Thoracic aorta (tissue), 2 donors: ENCODE measurements at places on chromosomes 4 and X.

- DNase-seq = no peak
Measured at GRCh38 chrX:19646282-19646681, 131.0 kb upstream of the MAP3K15 start.

DNA sequence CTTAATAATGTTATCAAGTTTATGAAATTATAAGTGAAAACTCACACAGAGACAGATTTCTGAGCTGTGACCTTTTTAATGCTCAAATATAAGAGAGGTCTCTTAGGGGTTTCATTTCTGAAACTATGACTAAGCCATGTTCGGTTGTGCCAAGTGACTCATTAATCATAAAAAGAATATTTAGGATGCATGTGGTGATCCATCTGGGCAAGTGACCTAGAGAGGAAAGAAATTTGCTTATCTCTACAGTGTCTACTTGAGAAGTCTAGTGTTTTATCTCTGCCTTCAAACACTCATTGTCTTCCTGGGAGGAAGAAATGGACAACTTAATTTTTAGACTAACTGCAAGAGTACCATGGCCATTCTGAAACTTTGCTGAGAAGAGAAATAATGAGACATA lies 545.3 kb upstream of the GRID2 start:
- DNase-seq = no peak

- no peak for DNase-seq
Measured at GRCh38 chrX:43552156-43552555, 103.9 kb upstream of the MAOA start.

DNA sequence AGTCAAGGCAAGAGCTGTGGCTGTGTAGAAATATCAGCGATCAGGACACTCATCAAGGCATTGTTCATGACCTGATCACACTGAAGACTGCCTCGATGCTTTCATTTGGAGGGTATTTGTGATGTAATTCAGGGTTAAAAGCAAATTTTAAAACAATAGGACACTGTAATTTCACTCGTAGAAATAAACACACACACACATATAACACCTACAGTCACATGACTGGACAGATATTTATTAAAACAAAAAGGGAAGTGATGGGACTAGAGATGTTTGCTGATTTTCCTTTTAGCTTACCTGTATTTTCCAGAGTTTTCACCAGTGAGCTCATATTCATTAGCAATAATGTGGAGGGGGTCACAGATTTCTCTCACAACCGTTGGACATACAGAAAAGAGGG lies 51.1 kb upstream of the KDR start:
- no peak for DNase-seq

DNA sequence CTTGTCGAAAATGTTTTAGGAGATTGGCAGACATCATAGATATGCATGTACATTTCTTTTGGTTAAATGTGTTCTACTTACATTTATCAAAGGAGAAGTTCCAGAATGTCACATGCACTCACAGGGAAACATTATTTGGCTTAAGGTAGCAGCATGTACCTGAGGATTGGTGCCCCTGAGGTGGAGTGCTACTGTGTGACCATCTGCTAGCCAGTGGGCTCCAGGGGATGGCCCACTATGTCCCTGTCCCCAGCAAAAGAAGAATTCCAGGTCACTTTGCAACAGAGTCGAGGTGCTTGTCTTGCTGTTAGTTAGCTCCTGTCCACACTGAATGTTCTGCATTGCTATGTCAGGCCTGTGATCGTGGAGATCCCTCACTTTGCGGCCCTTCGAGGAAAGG lies 283.2 kb downstream of the ANK2 start:
- DNase-seq = no peak

DNA sequence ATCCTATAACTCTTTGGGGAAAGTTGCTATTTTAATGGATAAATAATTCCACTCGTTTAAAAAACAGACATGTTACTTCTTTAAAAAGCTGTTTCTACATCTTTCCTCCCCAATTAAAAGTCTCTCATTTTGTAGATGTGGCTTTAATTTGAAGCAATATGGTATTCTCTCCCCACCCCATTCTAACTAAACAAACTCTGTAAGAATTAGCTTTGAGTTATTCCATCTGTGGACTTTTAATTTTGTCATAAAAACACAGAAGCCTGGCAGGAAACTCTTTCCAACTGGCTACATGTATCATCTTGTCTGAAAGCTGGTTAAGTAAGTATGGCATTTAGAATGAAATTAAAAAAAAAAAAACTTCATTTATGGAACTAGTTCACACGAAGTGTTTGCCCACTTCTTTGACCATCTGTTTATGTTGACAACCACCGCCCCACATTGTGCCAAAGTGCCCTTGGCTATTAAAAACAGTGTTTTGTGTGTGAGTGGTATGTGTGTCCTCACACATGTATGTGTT lies 140.3 kb downstream of the NAA11 start:
- no peak for DNase-seq

DNA sequence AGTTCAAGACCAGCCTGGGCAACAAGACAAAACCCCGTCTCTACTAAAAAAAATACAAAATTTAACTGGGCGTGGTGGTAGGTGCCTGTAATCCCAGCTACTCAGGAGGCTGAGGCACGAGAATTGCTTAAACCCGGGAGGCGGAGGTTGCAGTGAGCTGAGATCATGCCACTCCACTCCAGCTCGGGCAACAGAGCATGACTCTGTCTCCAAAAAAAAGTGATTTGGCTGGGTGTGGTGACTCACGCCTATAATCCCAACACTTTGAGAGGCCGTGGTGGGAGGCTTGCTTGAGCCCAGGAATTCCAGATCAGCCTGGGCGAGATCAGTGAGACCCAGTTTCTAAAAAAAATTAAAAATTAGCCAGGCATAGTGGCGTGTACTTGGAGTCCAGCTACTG lies 4.1 kb downstream of the OPHN1 start:
- no peak for DNase-seq

DNA sequence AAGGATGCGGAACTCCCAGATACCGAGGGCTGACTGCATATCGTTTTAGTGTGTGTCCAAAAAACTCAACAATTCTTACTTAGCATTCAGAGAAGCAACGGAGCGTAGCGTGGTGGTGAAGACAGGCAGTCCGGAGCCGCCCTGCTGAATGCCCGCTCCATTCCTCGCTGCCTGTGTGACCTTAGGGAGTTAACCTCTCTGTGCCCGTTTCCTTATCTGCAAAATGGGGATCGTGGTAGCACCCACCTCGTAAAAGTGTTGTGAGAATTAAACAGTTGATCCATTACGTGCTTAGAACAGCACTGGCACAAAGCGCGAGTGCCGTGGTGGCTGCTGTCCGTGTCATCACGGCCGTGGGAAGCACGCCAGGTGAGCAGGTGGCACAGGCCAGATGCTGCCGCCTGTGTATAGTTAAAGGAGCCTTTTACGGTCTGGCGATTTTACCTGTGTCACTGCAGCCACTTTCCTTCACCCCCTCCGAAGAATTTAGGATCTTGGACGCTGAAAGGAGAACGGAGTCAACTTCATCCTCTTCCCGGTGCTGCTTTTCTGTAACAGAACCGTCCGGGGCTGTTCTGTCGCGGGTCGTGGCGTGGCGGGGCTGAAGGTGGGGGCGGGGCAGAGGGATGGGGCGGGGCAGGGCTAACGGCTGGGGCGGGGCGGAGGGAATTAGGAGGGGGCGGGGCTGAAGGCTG lies 885 bp downstream of the CCDC110 start:
- no peak for DNase-seq

DNA sequence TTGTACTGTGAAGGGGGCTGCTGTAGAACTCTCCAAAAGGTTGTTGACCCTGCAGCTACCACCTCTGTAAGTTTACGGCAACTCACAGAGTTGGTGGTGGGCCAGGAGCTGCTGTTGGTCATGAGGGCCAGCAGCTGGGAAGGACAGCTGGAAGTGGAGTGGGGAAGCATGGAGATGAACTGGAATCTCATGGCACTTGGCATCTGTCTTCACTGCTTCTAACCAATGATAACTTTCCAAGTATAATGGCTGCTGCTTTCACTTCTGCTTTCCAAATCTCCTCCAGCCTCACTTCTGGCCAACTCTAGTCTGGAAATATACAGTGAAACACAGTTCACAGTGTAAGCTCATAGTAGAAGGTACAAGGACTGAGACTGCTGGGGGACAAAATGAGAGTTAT lies 126.5 kb upstream of the INTU start:
- DNase-seq = no peak

DNA sequence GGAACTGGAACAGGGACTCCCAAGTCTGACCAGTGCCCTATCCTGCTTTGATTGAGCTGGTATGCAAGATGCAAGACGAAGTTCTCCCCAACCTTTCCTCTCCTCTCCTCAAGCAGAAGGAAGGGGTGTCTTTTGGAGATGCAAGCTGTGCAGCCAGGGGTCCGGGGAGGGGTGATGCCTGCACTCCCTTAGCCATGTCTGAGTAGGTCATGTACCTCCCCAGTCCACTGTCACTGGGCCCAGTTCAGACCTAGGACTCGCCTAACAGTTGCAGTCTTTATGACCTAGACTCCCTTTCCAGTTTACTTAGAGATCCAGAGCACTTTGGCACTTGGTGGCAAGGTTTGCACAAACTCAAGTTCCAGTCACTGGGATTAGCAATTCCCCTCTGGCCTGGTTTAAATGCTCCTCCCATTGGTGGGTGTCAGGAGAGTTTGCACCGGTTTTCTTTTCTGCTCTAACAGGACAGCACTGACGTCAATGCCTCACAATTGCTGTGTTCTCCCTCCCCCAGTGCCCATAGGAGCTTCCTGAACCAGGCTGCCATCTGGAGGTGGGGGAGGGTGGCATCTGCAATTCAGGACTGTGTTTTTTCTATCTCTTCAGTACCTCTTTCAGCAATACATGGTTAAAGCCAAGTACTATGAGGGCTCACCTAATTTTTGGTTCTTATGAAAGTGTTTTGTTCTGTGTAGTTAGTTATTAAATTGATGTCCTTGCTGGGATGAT lies 782.2 kb downstream of the ARAP2 start:
- no peak for DNase-seq

DNA sequence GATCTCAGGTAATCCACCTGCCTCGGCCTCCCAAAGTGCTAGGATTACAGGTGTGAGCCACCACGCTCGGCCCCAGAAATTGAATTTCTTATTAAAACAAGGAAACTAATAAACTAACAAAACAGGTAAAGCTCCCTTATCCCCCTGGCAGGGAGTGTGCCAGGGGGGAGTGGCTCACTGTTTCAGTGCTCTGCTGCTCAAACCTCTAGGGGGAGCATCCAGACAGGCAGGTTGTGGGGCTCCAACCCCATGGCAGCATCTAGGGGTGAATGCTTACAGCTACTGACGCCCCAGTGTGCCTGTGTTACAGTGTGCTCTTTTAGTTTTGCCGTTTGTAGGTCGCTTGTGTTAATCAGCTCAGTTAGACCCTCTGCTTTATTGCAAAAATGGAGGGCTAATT lies 605.0 kb downstream of the GABRG1 start:
- DNase-seq = no peak

DNA sequence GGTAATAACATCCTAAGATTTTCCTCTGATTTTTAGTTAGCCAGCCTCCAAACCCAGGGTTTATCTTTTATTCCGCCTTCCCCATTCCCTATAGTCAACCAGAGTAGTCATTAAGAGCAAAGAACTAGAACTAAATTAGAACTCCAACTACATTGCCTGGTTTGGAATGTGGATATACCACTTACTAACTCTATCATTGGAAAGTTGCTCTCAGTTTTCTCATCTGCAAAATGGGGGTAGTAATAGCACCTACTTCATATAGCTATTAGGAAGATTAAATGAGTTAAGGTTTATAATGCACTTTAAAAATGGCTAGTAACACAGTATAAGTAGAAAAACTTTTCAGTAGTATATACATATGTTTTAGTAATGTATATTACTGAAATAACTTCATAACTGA lies 63.7 kb downstream of the ZAR1 start:
- no peak for DNase-seq

DNA sequence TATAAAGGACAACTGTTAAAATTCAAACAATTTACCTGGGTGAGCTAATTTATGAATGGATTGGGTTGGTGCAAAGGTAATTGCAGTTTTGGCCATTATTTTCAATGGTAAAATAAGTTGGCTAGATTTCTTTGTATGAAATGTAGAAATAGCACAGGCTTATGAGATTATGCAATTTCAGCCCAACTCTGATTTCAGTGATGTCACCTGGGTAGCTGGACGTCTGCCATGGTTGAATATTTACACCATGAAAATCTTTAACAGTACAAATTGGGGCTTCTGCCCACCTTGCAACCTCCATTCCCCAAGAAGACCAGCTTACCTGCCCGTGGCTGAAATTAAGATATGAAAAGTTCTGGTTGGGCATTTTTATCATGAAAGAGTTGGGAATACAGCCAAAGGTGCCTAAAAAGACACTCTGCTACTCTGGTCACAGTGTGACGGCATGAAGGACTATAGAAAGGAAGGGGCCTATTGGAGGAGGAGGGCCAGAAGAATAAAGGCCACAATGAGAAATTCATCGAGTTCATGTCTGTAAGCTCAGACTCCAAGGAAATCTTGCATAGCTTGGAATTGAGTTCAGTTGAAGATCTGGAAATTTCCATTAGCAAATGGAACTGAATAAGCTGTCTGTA lies 29.7 kb downstream of the EGF start:
- DNase-seq = no peak

GRCh38 chr4:133694416-133694815 lies 507.2 kb downstream of the PABPC4L start:
- DNase-seq = no peak

DNA sequence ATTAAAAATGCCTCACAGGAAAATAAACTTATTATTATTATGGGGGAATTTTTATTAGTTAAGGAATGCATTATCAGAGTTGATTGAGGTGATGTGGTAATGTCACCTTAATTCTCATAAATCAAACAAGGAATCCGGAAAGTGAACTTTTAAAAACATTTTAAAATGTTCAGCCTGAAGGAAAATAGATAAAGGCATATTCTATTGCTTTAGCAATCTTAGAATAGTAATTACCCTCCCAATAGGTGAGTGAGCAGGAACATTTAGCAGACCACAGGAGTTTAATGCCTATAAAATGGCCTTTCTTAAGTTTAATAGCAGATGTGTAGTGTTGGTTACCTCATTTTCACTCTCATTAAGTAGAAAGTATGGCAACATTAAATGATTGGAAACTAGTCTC lies 160.9 kb upstream of the MAD2L1 start:
- no peak for DNase-seq

DNA sequence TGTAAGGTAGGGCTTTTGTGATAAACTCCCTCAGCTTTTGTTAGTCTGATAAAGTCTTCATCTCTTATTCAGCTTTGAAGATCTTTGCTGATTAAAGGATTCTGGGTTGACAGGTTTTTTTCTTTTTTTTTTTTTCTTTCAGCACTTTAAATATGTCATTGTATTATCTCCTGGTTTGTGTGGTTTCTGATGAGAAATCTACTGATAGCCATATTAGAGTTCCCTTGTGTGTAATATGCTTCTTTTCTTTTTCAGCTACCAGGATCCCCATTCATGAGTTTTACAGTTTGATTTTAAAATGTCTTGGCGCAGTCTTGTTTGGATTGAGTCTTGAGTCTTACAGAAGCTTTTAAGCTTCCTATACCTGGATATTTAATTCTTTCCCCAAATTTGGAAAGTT lies 504.5 kb downstream of the TLL1 start:
- DNase-seq = no peak

DNA sequence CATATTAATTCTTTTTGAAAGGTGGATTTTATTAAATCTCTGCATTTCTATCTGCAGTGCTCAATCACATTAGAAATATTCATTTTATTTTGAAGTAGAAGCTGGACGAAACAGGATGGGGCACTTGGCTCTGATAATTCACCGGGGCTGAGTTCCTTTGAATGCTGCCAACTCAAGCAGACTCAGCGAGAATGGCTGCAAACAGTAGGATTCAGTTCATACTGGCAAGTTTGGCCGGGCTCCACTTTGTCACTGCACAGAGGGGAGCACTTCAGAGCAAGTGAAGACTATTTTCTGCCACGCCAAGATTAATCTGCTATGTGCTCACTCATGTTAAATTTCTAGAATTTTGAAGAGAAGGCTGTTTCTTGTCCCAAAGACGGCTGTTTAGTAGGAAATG lies 30.7 kb upstream of the KLHL8 start:
- DNase-seq = no peak

- DNase-seq = peak; percentile 1
Measured at GRCh38 chrX:66728818-66729271, 90.0 kb upstream of the EDA2R start.
